ENCODE measurements at places on chromosomes 13 and 19.

GRCh38 chr19:37507167-37507464, 377 bp downstream of the ZNF793 start:
- no peak for DNase-seq

- DNase-seq = no peak
These were observed 142.1 kb upstream of the MAB21L1 start for GRCh38 chr13:35618565-35619083.

DNA sequence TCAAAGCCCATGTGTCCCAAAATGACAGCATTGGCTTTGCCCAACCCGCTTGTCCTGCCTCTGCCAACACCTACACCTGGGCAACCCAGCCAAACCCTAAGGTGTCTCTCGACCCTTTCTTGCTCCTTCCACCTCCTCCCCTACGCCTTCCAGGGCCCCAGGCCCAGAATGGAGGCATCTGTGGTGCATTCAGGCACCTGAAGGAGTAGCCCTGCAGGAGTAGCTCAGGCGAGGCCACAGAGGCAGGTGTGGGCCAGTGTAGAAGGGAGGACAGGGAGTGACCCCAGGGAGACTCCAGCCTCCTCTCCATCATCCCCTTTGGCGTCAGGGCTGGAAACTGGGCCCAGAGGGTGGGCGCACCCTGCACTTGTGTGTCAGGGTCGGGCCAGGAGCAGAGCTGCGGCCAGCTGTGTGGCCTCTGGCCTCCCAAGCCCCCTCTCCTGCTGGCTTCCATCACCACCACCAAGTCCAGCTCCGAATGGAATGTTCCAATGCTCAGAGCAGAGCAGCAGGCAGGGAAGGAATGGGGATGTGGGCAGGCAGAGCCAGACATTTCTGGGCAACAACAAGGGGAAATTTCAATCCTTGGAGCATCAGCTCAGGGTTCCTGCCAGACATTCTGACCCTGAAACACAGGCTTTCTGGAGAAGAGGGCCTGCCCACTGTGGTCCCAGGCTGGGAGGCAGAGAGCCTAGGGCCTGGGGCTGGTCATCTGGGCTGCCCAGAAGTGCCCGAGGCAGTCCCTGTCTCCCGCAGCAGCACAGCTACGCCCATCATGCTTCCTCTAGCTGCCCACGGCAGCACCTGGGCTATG, 16.4 kb downstream of the PLEKHF1 start:
- DNase-seq = no peak

DNA sequence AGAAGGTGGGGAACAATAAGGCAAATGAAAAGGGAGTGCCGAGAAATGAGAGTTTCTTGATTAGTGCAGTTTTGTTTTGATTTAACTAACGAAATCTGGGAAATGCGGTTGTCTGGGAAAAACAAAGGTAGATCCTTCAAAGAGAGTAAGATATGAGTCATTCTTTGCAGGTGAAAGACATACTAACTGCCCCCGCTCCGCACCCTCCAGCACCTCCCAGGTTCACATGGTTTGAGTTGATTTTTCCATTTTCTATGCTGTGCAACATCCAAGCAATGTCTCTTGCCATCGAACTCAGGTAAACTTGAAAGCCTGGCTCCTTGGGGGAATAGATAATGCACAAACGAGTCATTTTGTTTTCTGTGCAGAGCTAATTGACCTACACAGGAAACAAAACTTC, 84.1 kb upstream of the KLF12 start:
- no peak for DNase-seq

- no peak for DNase-seq
These were observed 40.8 kb upstream of the F7 start for GRCh38 chr13:113064534-113065405.

GRCh38 chr19:36963280-36963679, 47.1 kb downstream of the ZNF568 start:
- no peak for DNase-seq

GRCh38 chr19:18312092-18312534, 10.8 kb downstream of the LSM4 start:
- no peak for DNase-seq

DNA sequence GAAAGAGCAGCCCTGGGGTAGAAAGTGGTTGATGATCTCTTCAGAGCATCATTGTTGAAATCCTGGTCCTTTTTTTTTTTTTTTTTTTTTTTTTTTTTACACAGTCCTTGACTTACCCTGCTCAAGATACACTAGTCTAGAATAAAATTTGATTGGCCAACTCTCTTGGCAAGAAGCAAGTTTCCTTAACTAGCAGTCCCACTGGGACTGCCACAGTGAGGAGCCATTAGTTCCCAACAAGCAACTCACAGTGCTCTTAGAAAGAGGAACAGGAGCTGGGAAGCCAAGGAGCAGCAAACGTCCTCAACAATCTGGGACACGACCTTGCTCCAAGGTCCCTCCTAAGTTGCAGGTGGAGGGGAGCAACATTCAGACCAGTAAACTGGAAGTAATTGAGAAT, 47.9 kb upstream of the INTS6 start:
- DNase-seq = no peak

DNA sequence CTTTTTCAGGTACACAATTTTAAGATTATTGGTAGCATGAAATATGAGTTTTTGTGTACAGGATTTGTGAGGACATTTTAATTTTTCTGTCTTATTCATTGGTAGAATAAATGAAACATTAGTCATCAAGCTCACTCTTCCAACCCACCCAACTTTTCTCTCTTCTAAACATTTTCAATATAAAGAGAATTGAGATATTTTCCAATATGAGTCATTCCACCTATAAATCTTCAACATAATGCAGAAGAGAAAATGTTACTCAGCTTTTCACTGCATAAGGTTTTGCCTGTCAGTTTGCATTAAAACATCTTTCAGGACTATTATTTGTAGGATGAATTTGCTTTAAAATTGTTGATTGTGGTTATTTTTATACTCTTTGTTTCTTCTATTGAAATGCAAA, 330.7 kb downstream of the PCDH20 start:
- no peak for DNase-seq

GRCh38 chr13:75505327-75505726, 23.4 kb upstream of the TBC1D4 start:
- DNase-seq = no peak
